ENCODE measurements at places on chromosomes 6 and 20. TPM values are rescaled to one million over a fixed set of nuclear protein-coding genes. Genes with fewer than 3 reads are reported as not detected.

DNA sequence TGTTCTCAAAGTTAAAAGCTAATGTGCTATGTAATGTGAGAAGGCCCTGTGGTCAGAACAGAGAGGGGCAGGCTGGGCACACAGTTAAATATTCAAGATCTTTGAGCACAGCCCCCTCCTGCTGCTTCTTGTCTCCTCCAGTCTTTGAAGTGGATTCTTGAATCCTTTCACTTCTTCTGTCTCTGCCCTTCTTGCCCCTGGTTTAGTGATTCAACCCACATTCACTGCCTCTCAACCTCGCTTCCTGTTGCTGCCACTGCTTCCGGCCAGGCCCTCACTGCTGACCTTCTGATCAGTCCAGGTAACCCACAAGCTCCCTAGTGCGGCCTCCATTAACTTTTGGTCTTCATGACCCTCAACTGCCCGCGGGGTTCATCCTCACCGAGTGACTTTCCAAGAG lies 417.3 kb upstream of the NOX3 start:
- no peak overlapping the region for H3K4me3 ChIP-seq
- H3K4me1 ChIP-seq = no peaks in the 10 kb centered on the region
- no peak for DNase-seq
- H3K36me3 ChIP-seq = no peaks in the 10 kb centered on the region

MYMX gene
- not detected for total RNA-seq

DNA sequence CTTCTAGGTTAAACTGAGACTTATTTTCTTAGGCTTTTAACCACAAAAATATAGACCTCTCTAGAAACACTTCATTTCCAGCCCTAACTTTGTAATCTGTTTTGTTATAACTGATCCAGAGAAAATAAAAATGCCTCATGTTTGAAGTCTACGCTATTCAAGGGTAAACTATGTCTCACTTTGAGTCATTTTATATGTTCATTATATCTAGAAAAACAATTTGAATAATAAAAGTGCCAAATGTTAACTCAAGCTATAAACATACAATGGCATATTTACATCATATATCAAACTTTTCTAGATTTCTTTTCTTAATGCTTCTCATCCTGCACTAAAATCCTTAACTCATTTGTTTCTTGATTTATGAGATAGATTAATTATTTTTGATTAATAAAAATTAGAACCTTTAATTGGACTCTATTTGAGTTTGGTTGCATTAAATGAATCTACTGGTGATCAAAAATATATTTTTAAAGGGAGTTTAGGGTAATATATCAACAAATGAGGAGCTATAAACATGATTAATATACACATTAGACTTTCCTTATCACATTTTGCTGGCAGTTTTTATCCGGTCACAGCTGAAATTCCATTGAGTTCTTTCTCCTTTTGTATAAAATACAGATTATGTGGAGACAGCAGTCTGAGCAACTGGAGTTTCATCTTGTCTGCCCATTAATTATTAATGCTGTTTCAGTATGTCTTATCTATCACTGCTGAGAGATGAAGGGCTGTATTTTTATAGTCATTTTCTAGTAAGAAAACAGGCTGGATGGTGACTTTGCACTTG lies 246.5 kb downstream of the TBX18 start:
- H3K36me3 ChIP-seq = no peaks in the 10 kb centered on the region
- DNase-seq = no peak
- H3K27me3 ChIP-seq = no peaks in the 10 kb centered on the region
- no peak overlapping the region for H3K27ac ChIP-seq

GRCh38 chr20:39605908-39606307 lies 643.8 kb downstream of the DHX35 start:
- no peaks in the 10 kb centered on the region for H3K4me1 ChIP-seq
- H3K36me3 ChIP-seq = no peaks in the 10 kb centered on the region
- no peaks in the 10 kb centered on the region for H3K27me3 ChIP-seq
- no peak overlapping the region for H3K27ac ChIP-seq
- DNase-seq = no peak

- H3K4me1 ChIP-seq = peaks cover 55% of the 10 kb centered on the region
- no peak for DNase-seq
Observed at GRCh38 chr20:35319192-35319870, 27.1 kb upstream of the FAM83C start.

MPIG6B gene
- not detected for total RNA-seq

DNA sequence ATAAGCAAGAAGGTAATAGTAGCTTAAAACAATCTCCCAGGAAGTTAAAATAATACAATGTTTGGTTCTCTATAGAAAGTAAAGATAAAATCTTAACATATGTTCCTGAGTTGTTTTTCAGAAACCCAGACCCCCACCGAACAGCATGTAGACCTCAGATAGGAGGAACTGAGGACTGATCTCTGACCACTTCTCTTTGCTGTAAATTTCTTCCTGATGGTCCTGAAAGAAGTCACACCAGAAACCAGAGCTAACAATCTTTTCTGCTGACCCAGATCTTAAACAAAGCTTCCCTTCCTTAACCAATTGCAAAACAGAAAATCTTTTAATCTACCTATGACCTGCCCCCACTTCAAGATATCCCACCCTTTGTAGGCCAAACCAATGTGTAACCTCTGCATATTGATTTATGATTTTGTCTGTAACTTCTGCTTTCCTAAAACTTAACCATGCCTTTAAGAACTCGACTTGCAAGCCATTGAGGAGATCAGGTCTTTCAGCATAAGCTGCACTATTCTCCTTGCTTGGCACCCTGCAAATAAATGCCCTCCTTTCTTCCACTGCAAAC lies 21.9 kb upstream of the BEND6 start:
- peaks cover 4% of the 10 kb centered on the region for H3K4me1 ChIP-seq
- H3K36me3 ChIP-seq = no peaks in the 10 kb centered on the region
- no peak overlapping the region for H3K4me3 ChIP-seq

GSTA2 gene
- total RNA-seq = not detected

DNA sequence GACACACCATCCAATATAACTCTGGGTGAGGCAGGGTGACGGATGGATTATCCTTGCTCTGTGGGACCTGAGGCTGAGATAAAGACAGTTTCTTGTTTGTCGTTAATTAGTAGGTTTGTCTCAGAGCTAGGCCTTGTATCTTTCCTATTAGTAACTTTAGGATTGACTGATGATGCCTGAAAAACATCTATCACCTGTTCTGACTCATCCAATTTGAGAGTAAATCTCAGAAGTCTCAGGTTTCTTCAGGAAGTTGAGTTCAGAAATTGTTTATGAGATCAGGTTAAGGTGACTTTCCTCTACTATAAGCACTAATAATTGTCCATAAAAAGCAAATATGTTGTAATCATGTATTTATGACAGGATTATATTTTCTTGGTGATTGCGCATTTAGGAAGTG lies 129.5 kb upstream of the SUPT3H start:
- no peak overlapping the region for H3K4me3 ChIP-seq
- H3K36me3 ChIP-seq = peaks cover 4% of the 10 kb centered on the region
- peak overlapping the region; percentile 50 for H3K27ac ChIP-seq
- H3K27me3 ChIP-seq = no peaks in the 10 kb centered on the region

GRCh38 chr20:38674092-38674764 lies 50.1 kb upstream of the SLC32A1 start:
- H3K4me3 ChIP-seq = peak overlapping the region; percentile 59
- H3K27ac ChIP-seq = no peak overlapping the region
- no peaks in the 10 kb centered on the region for H3K4me1 ChIP-seq
- no peak for DNase-seq
- peaks cover 99% of the 10 kb centered on the region for H3K27me3 ChIP-seq

DNA sequence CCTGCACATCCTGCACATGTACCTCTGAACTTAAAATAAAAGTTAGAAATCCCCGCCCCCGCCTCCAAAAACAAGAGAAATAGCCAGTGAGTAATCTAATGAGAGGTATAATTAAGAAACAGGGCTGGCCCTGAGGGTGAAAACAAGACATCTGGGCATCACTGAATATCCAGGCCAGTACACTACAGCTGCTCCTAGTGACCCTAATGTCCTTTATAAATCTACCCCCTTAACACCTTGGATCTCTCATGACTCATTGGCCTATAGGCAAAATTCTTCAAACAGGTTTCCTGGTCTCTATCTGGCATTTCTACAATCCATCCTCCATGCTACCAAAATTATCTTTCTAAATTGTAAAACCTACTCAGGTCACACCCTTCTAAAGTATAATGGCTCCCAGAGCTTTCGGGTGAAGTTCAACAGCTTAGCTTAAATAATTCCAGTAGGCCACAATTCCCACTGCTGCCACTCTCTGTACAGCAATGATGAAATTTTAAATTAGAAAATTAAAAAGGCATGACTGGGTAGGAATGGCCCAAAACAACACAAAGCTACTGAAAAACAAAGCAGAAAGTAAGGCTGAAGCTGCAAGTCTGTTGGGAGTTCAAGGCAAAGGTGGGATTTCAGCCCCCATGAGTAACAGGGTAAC lies 260.9 kb downstream of the GMDS start:
- H3K4me3 ChIP-seq = no peak overlapping the region
- no peaks in the 10 kb centered on the region for H3K36me3 ChIP-seq
- no peaks in the 10 kb centered on the region for H3K27me3 ChIP-seq
- no peak overlapping the region for H3K27ac ChIP-seq
- no peak for DNase-seq
- H3K4me1 ChIP-seq = no peaks in the 10 kb centered on the region

GRCh38 chr20:16744178-16744807 lies 3.9 kb upstream of the OTOR start:
- H3K4me1 ChIP-seq = no peaks in the 10 kb centered on the region
- no peak overlapping the region for H3K27ac ChIP-seq
- H3K4me3 ChIP-seq = no peak overlapping the region
- H3K36me3 ChIP-seq = no peaks in the 10 kb centered on the region

DNA sequence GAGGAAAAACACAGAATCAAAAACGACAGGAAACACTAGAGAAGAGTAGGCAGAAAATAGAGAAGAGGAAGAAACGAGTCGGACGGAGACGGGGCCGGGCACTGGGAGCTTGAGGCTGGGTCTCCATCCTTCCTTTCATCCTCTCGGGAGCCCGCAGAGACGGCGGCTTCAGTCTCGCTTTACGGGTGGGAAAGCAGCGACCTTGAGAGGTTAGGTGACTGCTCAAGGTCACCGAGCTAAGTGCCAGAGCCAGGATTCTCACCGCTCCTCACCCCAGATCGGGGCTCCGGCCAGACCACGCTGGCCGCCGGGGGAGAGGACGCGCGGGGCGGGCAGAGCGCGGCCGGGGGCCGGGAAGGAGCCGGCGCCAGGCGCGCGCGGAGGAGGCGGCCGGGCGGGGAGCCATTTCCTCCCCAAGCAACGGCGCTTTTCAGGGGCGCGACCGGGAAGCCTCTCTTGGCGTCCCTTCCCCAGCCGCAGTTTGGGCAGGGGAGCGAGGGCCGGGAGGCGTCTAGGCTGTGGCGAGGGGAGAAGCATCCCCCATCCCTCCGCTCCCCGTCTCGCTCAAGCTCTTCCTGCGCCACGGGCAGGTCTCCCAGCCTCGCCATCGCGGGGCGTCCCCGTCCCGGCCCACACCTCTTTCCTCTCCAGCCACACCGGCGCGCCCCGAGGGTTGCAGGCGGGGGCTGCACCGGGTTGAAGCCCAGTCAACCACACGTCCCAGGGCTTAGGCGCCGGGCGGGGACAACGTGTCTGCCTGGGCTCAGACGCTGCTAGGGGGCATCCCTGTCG lies 24.1 kb upstream of the MAP3K7 start:
- H3K4me3 ChIP-seq = peak overlapping the region; percentile 64
- H3K4me1 ChIP-seq = peaks cover 9% of the 10 kb centered on the region
- peaks cover 10% of the 10 kb centered on the region for H3K36me3 ChIP-seq
- no peak overlapping the region for H3K27ac ChIP-seq
- DNase-seq = peak; percentile 9
- peaks cover 57% of the 10 kb centered on the region for H3K27me3 ChIP-seq

WFDC12 gene
- not detected for total RNA-seq

GRCh38 chr20:46761566-46761965 lies 52.1 kb downstream of the SLC2A10 start:
- no peak for DNase-seq
- peaks cover 7% of the 10 kb centered on the region for H3K4me1 ChIP-seq
- H3K27ac ChIP-seq = no peak overlapping the region
- no peak overlapping the region for H3K4me3 ChIP-seq
- H3K27me3 ChIP-seq = peaks cover 55% of the 10 kb centered on the region

DNA sequence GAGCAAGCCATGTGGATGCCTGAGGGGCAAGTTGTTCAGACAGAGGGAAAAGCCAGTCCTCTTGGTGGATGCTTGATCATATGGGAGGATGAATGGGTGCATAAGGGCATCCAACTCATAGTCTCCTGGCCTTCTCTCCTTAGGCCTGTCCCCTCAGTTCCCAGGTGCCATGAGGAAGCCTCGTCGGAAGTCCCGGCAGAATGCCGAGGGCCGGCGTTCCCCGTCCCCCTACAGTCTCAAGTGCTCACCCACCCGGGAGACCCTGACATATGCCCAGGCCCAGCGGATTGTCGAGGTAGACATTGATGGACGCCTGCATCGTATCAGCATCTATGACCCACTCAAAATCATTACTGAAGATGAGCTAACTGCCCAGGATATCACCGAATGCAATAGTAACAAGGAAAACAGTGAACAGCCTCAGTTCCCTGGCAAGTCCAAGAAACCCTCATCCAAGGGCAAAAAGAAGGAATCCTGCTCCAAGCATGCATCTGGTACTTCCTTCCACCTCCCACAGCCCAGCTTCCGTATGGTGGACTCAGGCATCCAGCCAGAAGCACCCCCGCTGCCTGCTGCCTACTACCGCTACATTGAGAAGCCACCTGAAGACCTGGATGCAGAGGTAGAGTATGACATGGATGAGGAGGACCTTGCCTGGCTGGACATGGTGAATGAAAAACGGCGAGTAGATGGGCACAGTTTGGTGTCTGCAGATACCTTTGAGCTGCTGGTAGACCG lies 3.8 kb downstream of the BRPF3 start:
- no peak overlapping the region for H3K27ac ChIP-seq
- H3K36me3 ChIP-seq = peaks cover 32% of the 10 kb centered on the region
- DNase-seq = no peak

STX11 gene
- not detected for total RNA-seq

DNA sequence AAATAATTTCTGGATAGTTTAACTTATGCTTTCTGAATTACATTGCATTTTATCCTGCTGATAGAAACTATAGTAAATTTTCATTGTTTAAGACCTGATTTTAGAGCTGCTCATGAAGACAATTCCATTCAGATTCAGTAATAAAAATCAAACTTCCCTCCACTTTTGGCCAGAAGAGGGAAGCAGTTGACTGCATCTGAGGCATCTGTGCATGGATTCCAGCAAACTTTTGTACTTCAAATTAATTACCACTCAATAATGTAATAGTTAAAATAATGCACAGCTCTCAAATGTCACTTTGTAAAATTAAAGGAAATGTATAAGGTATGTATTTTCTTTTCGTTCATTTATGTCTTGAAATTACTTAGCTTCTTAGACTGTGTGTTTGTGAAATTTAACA lies 64.2 kb upstream of the SLC35B3 start:
- H3K4me3 ChIP-seq = no peak overlapping the region
- no peaks in the 10 kb centered on the region for H3K27me3 ChIP-seq
- no peaks in the 10 kb centered on the region for H3K36me3 ChIP-seq

DNA sequence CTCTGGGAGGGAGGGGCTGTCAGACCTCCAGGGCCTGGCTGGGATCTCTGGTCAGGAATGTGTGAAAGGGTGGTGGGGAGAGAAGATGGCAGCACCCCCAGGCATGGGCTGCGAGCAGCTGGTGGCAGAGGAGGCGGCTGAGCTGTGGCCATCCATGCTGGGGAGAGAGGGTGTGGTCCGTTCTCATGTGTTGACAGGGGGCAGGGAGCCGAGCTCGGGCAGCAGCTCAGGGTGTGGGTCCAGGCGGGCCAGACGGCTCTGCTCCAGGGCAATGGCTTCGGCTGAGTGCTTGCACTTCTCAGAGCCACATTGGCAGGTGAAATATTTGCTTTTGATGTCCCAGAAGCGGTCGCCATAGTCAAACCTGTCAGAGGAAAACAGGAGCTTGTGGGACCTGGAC lies 1.1 kb upstream of the SLC44A4 start:
- H3K27me3 ChIP-seq = no peaks in the 10 kb centered on the region
- DNase-seq = no peak
- H3K36me3 ChIP-seq = peaks cover 84% of the 10 kb centered on the region

Data from Calu3 (cell line).